Esophagus squamous epithelium (tissue), 5 donors: ENCODE measurements at places on chromosomes 4 and X.

- DNase-seq = no peak
Measured at GRCh38 chr4:112213091-112213490, 18.5 kb upstream of the AP1AR start.

DNA sequence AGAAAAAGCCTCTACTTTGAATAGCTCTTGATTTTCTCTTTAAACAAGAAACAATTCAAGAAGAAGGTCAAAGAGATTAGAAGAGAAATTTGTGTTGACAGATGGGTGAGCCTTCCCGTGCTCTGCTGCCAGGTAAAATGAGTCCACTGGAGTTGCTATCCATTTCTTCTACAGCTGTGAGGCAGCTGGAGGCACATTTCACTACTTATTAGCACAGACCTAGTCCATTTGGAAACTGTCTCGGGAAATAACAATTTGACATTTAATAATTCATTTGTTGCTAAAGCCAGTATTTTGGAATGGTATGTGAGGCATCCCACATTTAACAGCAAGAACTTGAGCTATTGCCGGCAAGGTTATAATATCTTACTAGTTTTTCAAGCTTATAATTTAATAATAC is 396.8 kb upstream of the GRIA3 start:
- DNase-seq = no peak

- no peak for DNase-seq
Measured at GRCh38 chr4:52864793-52865192, 2.7 kb downstream of the RASL11B start.

DNA sequence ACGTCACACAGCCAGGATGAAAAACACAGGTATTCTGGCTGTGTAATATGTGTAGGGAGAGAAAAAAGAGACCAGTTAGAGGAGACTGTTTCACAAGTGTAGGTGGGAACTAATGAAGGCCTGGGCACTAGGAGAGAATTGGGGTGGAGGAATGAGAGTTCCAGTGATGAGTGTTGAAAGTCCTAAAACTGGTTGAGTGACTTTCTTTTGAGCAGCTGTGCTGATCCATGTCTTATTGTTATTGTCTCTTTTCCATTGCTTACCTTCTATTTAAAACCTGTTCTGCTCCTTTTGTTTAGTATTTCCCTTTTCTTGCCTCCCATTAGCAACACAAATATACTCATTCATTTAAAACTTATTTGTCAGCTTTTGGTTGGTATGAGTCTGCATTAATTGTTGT is 88.7 kb downstream of the PDLIM5 start:
- DNase-seq = no peak

DNA sequence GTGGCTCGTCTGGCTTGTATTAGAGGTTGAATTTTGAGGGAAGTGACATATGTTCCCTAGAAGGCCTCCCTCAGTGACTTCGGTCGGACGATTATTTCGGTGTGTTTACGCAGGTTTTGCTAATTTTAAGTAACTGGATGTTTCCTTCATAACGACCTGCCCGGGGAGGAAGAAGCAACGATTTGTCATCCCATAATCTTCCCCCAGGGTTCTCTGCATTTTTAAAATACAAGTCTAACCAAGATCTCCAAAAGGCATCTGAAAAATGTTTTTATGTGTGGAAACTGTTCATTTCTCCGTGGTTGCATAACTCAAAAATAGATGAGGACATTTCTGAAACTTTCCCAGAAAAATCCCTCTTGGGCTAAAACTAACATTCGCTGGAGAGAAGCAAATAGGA is 195.4 kb downstream of the SHOX start:
- DNase-seq = no peak

DNA sequence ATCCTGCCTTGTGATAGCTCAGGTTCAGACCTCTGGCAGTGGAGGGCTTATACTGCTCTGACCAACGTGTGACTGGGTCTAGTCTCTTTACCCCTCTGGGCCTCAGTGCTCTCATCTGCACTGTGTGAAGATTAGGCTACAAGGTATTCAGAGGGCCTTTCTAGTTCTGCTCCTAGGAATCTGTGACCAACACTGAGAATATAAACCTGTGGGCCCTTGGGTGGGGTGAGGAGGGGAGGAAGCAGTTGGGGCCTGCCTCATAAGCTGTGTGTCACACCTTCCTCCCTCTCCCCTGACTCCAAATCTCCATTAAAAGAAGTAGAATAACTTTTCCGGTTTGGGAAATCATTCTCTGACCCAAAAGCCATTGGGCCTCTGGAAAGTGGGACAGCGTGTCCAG is 66.3 kb upstream of the MSN start:
- DNase-seq = no peak
